NCI-H510A (cell line): ENCODE measurements at places on chromosomes 5 and 9.
A peak's percentile ranks its signal among the peaks of the same experiment; 100 is the strongest.

DNA sequence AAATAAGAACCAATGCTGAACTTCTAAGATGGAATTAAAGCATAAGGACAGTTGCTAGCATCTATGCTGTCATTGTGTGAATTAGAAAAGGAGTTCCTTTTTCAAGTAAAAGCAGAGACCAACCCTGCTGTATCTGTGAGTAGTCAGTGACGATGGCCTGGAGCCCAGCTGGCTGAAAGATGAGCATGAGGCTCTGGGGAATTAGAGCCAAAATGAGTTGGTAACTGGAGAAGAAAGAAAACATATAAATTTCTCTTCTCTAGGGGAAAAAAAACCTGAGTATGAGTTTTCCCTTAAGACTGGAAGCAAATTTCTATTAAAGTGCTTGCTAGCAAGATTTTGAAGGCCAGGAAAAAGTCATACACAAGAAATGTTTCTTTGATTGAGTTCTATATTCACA, 1.6 kb upstream of the SPZ1 start:
- DNase-seq = no peak

DNA sequence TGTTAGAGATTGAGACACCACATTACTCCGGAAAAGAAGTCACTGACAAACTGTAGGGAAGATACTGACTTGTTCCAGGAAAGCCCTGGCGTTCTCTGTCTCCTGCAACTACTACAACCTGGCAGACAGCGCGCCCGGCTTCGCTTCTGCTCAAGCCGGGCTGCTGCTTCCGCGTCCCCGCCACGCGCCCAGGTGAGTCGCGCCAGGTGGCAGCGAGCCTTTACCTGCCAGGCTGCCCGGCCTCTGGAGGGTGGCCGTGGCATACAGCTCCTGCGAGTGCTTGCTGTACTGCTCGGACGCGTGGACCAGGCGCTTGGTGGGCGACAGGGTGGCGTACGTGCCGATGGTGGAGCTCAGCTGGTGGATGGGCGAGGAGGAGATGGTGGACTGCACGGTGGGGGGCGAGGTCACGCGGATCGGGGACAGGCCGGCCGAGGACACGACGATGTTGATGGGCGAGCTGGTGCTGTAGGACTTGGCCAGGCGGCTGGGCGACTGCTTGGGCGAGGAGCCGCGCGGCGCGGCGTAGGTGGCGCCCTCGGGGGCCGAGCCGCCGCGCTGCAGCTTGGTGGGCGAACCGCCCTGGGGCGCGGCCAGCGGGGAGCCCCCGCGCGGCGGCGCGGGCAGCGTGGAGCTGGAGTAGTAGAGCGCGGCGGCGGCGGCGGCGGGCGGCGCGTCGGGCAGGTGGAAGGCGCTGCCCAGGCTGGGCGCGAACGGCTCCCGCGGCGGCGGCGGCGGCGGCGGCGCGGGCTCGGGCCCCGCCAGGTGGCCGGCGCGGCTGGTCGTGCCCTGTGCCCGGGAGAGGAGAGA, 519.6 kb downstream of the CTNND2 start:
- no peak for DNase-seq

GRCh38 chr5:79694652-79695051, 5.0 kb downstream of the CMYA5 start:
- DNase-seq = peak; percentile 16

GRCh38 chr5:1447671-1448361, 2.6 kb upstream of the SLC6A3 start:
- no peak for DNase-seq

DNA sequence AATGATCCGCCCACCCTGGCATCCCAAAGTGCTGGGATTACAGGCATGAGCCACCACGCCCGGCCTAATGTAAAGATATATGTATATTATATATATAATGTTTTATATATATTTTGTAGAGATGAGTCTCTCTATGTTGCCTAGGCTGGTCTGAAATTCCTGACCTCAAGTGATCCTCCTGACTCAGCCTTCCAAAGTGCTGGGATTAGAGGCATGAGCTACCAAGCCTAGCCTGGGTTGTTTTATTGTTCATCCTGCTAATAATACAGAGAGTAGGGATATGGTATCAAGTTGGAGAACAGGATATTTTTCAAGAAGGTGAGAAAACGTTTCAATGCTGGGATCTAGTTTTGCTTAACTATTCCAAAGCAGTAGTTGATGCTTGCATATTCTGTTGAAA, 2.9 kb downstream of the SEC24A start:
- no peak for DNase-seq

- peak; percentile 96 for DNase-seq
These were observed 57.3 kb downstream of the GADD45G start for GRCh38 chr9:89661956-89662717.

GRCh38 chr5:133236541-133236951, 184.7 kb downstream of the HSPA4 start:
- DNase-seq = no peak

- DNase-seq = no peak
These were observed 23.4 kb downstream of the SFXN1 start for GRCh38 chr5:175501759-175502158.

DNA sequence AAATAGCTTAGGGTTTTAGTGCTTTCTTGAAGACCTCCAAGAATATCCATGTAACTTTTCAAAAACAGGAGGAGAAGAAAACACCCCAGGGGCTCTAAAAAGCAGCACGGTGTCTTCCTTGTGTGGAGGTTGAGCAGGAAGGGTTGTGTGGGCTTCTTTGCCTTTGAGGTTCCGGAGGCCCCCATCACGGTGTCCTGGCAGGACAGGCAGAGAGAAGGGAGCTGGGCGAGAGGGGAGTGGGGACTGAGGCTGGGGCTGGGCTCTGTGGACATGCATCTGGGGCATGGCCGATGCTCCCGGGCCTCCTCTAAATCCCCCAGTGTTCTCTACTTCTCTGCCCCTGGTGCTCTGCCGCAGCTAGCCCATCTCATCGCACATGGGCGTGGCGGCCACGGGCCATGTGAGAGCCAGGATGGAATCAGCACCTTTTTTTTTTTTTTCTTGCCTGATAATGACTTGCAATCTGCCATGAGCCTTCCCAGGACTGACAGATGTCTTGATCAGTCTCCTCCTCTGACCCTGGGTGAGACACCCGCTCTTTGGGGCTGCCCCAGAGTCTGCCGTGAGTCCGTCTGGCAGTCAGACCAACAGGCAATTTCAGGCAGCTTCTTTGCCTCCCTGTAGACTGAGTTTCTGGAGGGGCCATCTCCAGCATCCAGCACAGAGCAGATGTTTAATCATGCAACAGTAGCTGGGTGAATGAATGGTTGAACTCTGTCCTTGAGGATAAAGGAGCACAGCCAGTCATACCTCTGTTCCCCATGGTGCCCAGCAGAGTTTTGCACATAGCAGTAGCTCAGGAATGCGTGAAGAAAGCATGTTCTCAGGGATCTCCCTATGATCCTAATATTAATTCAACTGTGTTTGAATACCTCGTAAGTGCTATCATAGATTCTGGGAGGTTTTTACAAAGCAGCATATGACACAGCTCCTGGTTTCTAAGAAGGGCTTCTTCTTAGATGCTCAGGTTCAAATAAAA, 12.1 kb downstream of the CXCL14 start:
- no peak for DNase-seq

DNA sequence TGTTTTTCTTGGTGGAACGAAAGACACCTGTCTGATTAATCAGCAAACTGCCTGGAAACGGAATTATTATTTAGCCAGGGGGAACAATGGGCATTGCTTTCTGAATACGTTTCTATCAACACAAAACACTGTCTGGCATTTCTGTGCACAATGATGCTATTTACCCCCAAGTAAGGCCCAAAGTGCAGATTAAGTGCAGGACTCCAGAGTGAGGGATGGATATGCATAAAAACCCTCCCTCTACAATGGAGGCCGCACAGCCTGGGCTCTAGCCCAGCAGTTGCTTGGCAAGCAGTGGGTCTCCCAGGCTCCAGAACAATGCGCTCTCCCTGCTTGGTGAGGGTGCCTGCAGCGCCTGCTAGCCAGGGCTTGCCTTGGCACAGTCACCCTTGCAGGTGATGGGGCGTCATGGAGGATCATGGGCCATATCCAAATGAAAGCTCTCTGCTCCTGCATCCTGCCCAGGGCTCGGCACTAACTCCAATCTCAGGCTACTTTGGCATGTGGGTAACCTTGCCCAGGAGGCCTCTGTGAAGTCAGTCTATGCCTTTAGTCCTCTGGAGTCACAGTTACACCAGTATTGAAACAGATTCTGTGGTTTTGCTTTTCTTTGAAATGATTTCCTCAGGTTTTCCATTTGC, 11.5 kb upstream of the SPATA24 start:
- no peak for DNase-seq

DNA sequence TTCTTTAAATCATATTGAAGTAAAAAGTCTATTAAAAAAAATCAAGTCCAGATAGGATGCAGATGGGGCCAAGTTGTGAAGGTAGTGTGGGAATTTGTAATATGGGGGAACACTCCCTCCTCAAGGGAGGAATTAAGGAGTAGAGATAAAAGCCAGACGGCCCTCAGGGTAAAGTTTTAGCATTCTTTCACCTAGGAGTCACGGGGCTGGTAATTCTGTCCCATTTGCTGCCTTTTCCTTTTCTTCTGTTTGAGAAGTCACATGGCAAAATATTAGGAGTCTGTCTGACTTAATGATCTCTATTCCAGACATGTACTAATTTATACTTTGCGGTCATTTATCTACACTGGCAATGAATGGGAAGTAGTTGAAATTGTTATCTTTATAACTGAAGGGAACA, 61.9 kb downstream of the SNX24 start:
- DNase-seq = no peak

DNA sequence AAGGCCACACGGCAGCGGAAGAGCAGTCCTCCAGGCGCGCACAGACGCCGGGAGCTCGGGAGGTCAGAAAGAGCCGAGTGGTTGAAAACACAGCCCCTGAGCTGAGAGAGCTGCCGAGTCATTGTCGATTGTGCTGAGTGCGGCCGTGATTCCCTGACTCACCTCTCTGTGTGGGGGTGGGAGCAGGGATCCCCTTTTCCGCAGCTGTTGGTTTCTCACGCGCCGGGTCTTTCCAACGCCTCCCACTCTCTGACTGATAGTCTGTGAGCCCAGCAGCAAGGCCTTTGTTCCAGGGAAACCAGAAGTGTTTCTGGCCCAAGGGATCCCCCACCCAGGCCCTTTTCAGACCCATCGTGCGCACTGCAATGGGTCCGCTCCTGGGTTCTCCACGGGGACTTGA, 97.3 kb downstream of the MRPL36 start:
- no peak for DNase-seq
